ENCODE measurements at places on chromosomes 4 and X.

DNA sequence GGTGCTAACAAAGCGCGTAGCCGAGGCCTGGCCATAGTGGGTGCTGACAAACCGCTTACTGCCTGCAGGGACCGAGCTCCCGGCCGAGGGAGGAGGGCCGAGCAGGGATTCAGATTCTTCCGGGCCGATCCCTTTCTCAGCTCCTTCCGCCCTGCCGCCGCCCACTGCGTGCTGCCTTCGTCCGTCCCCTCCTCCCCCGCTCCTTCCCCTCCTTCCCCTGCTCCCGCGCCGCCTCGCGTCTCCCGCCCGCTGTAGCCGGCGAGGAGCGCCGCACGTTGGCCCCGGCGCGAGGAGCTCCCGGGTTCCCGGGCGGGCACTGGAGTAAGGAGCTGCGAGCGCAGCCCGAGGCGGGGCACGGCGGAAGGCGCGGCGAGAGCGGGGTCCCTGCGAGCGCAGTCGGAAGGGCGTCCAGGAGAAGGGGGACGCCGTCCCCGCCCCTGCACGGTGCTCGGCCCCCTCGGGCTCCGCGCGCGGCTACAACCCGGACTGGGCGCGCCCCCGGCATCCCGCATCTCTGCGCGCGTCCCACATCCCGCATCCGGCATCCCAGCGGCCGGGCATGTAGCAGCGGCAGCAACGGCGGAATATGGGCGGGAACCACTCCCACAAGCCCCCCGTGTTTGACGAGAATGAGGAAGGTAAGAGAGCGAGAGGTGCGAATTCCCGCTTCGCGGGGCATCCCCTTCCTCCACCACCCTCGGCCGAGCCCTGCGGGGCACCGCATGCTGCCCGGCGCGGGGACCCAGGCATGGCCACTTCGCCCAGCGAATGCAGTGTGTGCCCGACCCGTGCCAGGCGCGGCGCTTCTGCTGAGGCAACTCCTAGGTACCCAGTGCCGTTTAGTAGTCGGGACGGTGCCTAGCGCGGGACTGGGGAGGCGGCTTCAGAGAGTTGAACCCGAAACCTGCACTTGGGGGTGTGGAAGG, at the start of gene STK32B:
Gene STK32B (plus strand): TSS at position 203 of the 926 bp plus-strand sequence.
- no peak for DNase-seq

- DNase-seq, result no peak
Observed at GRCh38 chr4:85565761-85566480, 91.0 kb downstream of the ARHGAP24 start.

- DNase-seq, result no peak
Observed at GRCh38 chr4:25001509-25001908, 29.2 kb downstream of the LGI2 start.

DNA sequence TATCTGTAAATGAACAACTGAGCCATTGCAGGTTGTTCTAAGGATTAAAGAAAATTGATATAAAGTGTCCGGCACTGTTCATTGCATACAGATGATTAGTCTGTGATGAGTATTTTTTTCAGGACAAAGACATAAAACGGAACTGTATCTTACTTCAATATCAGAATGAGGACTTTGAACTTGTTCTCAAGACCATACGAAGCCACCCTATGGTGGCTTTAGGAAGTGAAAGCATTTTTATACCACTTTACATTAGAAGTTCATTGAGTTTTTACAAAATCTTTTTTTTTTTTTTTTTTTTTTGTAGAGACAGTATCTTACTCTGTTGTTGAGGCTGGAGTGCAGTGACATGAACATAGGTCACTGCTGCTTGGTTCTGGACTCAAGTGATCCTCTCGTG, 45.2 kb upstream of the TRIM2 start:
- DNase-seq, result no peak

DNA sequence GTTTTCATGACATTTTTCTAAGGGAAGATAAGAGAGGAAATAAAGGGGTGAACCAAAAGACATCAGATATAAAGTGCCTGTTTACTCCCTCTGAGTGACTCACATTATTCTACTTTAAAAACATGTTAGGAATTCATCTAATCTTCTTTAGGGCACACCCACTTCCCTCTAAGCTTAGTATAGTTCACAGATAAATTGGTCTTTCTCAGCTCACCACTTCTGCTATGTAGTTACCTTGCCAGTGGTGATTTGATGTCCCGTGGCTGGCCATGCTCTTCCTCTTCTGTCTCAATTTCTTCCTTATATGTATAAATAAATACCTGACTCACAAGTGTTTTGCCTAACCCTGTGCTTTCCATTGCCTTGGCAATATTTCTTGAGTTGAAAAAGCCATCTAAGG, 96.8 kb downstream of the PDLIM5 start:
- no peak for DNase-seq
